ENCODE measurements at places on chromosomes 11 and 22.
A peak's percentile ranks its signal among the peaks of the same experiment; 100 is the strongest.

DNA sequence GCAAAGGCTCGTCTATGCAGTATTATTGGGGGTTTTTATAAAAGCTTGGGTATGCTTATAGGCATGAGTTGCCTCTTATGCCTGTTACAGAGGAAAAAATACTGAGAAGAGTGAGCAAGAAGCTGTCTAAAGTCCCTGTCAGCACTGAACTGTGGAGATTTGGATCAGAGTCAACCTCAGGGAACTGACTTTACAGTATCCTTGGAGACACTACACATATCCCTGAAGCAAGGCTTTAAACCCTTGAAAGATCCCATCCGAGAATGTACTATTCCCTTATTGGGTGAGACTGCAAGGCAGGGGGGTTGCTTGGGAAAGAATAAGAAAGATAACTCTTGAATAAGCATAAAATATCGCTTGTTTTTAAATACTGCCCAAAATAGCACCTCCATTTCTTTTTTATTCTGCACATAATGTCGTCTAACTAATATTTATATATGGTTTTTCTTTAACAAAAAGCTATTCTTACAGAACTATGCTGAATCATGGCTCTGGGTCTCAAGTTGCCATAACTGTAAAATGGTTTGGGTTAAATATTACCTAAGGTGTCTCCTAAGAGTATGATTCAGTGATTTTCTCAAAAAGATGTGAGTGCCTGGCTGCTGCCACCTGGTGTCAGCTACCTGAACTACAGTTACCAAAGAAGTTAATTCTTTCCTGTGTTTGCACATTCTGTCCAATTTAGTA is 1062.8 kb downstream of the DLG2 start:
- peak; percentile 26 for DNase-seq

GRCh38 chr22:17665854-17666253 is 27.3 kb downstream of the BCL2L13 start:
- DNase-seq: no peak

- DNase-seq: no peak
Measured at GRCh38 chr11:106160494-106160893, 83.0 kb downstream of the AASDHPPT start.

DNA sequence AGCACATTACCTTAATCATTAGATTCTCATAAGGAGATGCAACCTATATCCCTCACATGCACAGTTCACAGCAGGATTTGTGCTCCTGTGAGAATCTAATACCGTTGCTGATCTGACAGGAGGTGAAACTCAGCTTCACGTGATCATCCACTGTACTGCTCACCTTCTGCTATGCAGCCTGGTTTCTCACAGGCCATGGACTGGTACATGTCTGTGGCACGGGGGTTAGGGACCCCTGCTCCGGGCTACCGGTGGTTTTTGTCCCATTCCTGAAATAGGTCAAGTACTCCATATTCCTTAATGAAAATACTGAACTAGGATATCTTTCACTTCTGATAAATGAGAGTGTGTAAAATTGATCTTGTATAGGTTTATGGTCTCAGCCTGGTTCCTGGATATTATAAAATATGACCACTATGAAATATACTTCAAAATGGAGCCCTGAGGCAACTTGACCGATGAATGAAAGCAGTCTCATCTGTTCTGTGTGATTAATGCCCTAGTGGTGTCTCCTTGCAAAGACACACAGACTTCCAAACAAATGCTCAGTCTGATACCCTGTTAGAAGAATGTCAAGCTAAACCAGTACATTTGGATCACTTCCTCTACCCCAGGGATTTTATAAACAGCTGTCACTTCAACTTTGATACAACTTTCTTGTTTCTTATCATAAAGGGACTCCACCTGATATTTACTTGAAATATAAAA is 492.9 kb upstream of the ANO3 start:
- DNase-seq: no peak

- DNase-seq: no peak
Measured at GRCh38 chr22:36048911-36049677, 20.5 kb upstream of the RBFOX2 start.

DNA sequence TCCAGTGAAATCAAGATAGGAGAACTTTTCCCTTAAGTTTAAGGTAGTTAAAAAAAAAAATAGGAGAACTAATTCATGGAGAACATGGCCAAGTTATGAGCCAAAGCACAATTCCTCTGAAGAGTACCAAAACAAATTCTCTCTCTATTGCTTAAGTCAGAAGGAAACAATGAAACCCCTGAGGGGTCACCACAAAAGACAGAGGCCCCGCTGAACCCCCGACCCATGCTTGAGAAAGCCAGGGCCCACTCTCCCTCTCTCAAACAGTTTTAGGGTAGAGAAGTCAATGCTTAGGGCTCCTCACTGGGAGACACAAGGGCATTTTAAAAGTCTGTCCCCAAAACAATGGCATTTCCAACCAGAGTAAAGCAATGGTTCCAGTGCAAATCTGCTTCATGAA is 26.9 kb downstream of the PPP2R1B start:
- DNase-seq: no peak

- DNase-seq: no peak
Measured at GRCh38 chr11:45253640-45254039, 32.5 kb downstream of the SYT13 start.

DNA sequence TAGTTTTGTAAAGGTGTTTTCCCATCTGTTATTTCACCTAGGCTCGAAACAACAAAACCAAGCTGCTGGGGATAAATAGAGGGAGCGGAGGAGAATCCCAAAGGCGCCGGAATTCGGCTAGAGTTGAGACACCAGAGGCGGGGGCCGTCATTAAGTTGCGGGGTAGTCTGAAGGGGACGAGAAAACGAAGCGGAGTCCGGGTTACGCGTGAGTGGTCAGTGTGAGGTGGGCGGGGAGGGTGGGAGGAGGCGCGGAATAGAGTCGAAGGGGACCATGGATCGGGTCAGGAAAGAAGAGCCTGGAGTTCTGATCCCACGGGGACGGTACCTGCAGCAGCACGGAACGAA is 361 bp downstream of the SRPRA start:
- DNase-seq: no peak

DNA sequence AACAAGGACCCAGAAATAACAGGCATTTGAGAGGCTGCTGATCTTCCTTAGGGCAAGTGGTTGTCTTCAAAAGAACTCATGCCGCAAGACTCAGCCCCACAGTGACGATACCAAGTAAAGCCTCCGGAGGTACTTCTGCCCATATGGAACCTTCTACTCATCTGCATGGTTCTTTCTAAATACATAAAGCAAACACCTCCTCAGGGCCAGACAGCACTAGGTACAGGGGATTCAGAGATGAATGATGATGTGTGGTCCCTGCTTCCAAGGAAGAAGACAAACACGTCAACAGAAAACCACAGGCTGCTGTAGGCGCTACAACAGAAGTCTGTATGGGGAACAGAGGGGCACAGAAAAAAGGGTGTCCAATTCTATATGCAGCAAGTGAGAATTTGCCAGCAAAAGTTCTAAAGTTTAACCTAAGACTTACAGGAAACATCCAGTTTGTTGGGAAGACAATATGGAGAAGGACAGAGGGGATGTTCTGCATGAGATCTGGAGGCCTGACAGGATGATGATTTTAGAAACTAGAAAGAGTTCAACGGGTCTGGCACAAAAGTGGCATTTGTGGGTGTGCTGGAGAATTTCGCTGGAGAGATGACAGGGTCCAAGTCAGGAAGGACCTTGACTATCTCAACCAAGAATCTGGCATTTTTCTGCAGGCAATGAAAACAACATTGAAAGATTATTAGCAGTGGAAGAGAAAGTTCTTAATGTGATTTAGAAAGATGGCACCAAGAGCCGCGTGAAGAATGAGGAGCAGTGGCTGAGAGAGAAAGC is 23.7 kb downstream of the JAML start:
- DNase-seq: no peak

DNA sequence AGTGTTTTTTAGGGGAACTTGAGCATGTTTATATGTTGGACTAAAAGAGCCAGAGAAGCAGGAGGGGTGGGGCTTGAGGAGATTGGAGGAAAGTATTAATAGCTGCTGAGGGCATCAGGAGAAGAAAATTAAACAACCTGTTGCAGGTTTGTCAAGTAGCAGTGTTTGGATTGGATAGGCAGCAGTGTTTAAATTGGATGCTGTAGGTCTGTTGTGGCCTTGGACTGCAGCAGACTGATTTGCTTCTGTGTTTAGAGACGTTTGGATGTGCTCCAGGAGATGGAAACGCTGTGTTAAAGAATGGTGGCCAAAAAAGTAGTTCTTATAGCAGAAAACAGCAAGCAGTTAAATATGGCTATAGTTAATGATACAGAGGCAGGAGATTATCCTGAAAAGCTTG is 5.7 kb downstream of the EIF3L start:
- no peak for DNase-seq

DNA sequence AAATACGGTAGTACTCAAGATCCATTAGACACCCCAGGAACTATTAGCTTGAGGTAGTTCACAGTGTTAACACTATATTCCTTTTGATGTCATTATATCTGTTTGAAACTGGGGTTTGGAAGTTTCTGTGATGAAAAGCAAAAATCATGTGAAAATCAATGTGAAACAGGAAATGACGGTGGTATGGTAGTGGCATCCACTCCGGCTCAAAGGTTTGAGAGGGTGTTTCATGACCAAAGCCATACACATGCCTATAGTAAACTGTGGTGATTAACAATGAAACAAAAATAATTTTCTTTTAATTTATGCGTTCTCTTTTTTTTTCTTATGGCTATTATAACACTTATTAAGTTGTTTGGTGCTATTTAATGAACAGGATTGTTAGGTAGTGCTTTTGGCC is 10.9 kb downstream of the RAB38 start:
- no peak for DNase-seq

DNA sequence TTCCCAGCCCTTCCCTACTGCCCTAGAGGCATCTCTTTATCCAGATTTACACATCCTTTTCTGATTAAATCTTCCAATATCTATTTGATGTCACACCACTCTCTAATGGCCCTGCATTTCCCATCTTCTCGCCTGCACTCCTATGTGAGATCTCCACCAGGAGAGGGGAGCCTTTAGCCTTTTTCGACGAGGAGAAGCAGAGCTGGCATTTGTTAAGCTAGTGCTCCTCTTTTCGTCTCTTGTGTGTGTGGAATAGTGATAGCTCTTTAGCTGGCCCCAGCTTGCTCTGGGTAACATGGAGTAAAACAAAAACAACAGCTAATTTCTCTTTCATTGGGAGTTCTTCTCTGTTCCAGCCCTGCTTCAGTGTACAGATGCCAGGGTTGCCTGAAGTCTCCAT is 536.5 kb downstream of the NTM start:
- no peak for DNase-seq

GRCh38 chr11:114026355-114026754 is 33.2 kb upstream of the ZBTB16 start:
- no peak for DNase-seq

GRCh38 chr11:95143106-95143681 is 53.5 kb downstream of the ENDOD1 start:
- no peak for DNase-seq

GRCh38 chr11:77440678-77441077 is 33.2 kb downstream of the PAK1 start:
- DNase-seq: no peak

- peak; percentile 82 for DNase-seq
Measured at GRCh38 chr11:131674051-131674755, 303.8 kb downstream of the NTM start.
